ENCODE measurements at places on chromosomes 6 and 20.

DNA sequence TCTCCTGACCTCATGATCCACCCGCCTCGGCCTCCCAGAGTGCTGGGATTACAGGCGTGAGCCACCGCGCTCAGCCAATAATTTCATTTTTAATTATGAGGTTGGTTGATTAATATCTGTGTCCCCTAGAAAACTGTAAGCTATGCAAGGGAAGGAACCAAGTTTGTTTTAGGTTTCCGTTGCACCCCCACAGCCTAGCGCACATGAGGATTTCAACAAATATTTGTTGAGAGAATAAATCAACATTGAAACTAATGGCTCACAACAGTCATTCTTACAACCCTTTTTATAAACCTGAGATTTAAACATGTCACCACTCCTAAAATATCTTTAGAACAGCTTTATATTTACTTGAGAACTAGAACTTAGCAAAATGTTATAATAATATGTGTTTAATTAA is 114.0 kb upstream of the CARMIL1 start:
- no peak for DNase-seq

GRCh38 chr6:64736421-64736950 is 970.5 kb downstream of the EYS start:
- DNase-seq = peak; percentile 72

DNA sequence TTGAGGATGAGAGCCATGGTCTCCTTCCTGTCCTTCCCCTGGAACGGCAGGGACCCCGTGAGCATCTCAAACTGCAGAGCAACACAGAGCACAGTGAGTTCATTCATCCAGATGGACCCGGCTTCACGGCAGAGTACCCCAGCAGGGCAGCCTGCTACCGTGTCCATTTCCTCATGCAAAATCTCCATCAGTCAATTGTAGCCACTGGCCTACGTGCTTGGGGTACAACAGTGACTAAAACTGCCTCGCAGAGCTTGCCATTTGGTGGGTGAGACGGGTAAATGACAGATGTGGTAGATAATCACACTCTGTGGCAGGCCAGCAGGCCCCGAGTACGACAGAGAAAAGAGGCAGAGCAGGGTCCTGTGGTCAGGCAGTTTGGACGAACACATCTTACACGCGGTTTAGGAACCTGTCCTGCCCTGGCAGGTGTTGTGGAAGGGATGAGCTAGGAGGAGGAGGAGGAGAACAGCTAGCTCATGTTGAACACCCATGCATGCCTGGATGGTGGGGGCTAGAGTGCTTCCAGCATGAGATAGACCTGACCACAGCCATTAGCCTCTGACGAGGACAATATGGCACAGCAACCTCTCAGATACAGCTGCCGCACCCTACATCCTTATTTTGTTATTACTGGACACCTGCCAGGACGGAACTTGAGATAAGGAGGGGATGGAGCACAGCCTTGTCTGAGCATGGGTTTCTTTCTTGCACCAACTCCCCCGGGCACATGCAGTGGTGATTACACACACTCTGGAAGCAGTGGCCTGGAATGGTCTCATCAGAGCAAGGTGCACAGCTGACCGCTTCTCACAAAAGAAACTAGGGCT is 95.6 kb downstream of the RAMACL start:
- peak; percentile 73 for DNase-seq

DNA sequence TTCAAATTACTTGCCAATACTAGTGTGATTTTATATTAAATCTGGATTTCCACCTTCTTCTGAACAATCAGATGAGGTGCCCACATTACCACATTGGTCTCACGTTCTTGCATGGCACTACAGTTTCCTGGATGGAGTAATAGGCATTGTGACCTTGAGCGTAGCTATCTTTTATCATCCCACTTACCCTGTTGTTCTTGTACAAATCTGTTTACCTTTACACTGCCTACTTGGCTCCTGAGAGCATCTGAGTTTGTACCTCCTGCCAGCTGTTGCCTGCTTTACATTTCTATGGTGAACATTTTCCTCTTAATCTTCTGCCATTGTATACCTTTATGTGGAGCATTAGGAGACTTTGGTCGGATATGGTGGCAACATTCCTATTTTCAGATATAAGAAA is 90.7 kb downstream of the AKAP7 start:
- no peak for DNase-seq

GRCh38 chr6:156943816-156944215 is 166.6 kb downstream of the ARID1B start:
- no peak for DNase-seq

- DNase-seq = no peak
Measured at GRCh38 chr6:105790635-105791034, 295.5 kb upstream of the PRDM1 start.

- DNase-seq = no peak
Measured at GRCh38 chr6:104768906-104769305, 90.8 kb downstream of the HACE1 start.

DNA sequence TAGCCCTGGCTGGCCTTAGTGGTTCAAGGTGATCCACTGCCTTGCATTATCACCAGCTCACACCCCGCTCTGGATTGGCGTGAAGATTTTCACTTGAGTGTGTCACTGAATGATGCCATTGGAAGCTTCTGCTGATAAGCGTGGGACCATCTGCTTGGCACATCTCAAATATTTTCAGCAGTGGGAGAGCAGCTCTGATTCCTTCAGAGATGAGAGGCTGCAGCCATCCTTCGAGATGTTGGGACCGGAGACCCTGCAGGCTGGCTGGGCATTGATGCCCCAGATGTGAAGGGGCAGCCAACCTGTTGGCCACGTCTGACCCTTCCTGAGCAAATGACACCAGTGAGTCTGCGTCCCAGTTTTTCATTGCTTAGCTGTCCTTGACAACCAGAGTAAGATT is at the start of gene MAS1:
MAS1 (plus strand) TSS at position 197 of the 400 bp plus-strand sequence. CDS start 15,968 bp downstream, outside the sequence.
- no peak for DNase-seq

- peak; percentile 42 for DNase-seq
Measured at GRCh38 chr6:141484711-141485110, 648.0 kb upstream of the GJE1 start.

DNA sequence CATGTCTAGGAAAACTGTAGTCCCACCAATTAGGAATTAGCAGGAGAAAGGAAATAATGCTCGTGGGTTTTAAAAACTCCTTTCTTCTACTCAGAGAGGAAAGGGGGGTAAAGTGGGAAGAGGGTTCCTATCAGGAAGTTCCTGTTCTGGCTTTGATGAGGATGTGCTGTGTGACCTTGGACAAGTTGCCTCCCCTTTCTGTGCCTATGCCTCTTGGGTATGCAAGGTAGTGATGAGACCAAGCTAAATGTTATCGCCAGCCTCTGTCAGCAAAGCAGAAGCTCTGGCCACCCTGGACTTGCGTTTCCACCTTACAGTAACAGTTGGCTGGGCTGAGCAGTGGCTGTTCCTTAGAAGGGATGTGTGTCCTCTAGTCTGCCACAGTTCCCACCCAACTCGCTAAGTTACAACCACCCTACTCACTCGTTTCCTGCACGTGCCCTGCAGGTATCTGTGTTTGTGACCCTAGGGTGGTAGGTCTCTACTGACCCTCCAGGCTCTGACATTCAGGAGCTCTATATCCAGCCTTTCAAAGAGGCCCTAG is 110.0 kb downstream of the PREX1 start:
- no peak for DNase-seq

DNA sequence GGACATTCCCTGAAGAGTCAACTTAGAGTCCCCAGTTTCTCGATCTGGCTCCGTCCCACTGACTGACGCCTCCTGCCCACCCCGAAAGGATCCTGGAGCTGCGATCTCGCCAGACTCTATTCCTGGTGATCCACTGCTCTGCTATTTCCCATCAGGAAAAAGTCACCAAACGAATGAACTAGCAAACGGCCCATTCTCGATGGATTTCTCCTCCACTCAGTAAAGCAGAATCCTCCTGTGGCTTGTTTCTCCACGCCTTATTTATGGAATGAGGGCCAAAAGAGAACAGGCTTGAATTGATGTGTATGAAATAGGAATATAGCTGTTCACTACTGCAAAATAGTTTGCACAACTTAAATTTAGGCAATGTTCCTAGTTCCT is 5.4 kb downstream of the NKX2-4 start:
- DNase-seq = no peak

DNA sequence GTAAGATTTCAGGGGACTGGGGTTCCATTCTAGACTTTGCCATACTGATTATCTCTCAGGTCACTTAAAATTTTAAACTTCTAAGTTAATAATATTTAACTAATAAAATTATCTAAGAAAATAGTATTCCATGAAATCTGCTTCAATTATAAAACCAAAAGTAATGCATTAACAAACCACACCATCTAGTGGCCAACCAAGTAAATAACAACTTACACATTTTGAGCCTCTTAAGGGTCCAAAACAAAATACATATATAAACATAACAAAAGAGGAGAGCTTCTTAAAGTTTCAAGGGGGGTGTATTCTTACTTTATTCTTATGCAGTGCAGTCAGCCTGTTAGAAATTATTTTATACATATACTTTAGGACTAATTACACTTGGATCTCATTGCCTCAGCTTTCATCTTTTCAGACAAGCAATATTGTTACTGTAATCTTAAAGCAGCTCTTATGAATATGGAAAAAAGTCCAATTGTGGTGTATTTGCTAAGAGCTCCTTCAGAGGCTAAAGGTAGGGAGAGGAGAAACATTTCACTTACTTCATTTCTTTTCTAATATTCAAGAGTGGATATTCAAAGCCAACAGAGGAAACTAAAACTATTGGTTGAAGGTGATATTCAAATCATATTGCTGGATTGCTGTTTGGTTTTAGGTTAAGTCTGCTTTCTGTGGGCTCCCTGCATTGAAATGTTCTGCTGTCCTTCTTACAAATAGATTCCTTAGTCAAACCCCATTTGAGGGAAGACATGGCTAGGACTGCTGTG is 199.7 kb upstream of the SIM1 start:
- peak; percentile 66 for DNase-seq

DNA sequence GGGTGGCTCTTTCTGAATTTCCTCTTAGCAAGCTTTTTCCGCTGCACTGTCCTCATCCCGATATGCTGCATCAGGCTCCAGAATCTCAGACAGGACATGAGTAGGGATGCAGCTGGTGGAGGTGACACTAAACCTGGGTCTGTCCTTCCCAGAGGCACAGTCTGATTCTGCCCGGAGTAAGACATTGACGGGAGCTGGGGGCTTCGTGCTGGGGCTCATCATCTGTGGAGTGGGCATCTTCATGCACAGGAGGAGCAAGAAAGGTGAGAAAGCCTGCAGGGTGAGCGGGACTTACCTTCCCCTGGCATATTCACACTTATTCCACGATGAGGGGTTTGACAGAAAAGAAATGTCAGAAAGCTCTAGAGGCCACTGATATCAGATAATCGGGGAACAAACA is 9.8 kb downstream of the HLA-DPB1 start:
- no peak for DNase-seq

DNA sequence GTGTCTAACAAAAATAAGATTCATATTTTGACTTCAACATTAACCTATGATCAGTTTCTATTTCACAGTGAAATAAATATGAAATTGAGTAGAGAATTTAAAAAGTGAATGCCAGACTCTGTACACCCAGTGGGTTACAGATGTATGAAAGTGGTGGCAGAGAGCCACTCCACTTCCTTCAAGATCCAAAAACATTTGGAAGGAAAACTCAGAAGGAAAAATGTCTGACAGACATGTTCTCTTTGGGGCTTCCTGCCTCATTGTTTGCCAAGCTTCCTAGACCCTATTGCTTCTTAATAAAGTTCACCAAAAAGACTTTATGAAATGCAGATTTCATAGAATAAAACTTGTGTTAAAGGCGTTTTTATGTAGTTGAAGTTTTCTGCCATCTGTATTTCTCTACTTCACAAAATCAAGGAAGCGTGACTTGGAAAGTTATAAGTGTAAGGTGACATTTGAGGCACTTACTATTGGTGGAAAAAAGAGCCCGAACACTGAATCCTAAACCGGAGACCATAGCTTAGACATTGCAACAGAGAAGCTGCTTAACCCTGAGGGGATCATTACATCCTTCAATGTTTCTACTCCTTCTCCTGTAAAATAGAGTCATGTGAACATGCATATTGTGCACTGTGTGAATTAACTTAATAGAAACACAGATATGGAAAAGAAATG is 12.8 kb downstream of the HMGCLL1 start:
- DNase-seq = no peak

- DNase-seq = peak; percentile 52
Measured at GRCh38 chr6:141265756-141266623, 866.7 kb upstream of the GJE1 start.

DNA sequence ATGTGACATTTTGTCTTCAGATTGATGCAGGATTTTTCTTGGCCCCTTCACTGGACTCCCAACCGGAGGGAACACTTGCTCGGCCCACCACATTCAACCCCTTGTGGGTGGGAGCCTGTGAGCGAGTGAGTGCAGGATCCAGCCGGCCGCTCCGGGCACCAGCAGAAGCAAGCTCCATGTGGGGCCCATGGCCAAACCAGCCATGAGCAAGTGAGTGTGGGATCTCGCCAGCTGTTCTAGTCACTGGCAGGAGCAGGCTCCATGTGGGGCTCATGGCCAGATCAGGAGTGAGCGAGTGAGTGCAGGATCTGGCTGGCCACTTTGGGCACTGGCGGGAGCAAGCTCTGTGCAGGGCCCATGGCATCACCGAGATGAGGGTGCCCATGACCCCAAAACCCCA is 42.6 kb downstream of the OSTM1 start:
- no peak for DNase-seq

Measured in cardiac fibroblast (primary cell).